ENCODE measurements at places on chromosomes 13 and 19.

DNA sequence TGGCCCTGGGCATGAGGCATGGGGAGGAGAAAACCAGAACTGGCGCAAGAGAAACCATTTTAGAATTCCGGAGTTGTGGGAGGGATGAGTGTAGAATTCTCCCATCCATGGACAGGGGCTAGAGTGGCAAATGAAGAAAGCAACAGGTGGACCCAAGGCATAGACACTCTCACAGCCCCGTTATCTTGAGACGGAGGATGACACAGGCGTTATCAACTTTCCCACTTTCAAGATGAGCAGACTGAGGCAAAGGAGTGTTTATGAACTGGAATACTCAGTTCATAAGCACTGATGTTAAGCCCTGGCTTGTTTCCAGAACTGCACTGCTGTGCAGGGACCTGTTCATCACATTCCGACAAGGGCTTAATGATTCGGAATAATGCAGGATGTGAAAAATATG, 1.1 kb upstream of the GTF3A start:
- DNase-seq: no peak

GRCh38 chr19:14553939-14554243, 18.0 kb downstream of the NDUFB7 start:
- no peak for DNase-seq

- DNase-seq: no peak
Observed at GRCh38 chr13:111247552-111247951, 72.9 kb upstream of the TEX29 start.

DNA sequence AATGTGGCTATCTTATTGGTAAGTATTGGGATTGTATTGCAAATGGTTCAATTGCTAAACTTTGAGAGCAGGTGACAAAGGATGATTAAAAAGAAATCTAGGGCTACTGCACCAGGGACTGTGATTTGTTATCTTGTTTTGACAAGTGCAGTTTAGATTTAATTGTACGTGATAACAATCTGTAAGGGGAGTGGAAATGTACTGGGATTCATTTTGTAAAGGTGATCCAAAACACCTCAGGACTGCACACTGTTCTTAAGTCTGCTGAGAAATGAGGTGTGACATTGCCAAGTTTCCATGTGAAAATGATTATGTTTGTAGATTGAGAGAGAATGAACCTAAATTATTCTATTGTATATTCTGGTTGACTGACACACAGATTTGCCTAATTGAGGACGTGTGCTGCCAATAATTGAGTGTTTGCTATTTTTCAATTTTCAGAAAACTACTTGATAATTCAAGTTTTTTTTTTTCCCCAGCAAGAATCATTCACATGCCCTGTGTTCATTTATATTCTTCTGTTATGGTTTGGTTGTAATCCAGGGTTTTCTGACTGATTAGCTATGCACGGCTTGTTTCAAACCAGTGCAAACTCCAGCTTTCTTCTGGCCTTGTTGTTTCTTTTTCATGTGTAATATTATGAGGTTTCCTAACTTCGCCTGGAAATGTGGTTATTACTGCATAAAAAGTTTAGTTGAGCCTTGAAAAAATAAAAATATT, 308.0 kb downstream of the OLFM4 start:
- no peak for DNase-seq

- no peak for DNase-seq
Observed at GRCh38 chr13:68347220-68347619, 1117.1 kb upstream of the PCDH9 start.

- DNase-seq: no peak
Observed at GRCh38 chr19:8269724-8270123, 38.4 kb downstream of the CD320 start.

DNA sequence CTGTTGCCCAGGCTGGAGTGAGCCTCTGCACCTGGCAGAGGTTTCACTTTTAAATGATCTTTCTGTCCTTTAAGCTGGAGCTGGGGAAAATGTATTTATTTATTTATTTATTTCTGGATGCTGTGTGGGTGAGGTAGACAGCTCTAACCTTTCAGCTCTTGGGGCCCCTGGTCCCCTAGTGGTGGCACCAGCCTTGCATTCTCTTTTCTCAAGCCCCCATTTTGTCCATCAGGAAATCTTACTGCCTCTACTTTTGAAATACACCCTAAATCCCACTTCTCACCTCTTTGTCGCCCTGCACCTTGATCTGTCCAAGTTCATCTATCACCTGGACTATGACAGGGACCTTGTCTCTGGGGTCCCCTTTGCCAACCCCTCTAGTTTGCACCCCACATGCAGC, 2.1 kb upstream of the B9D2 start:
- peak; percentile 67 for DNase-seq

GRCh38 chr19:17539238-17540117, 16.0 kb upstream of the COLGALT1 start:
- DNase-seq: peak; percentile 100

- DNase-seq: no peak
Observed at GRCh38 chr13:37039896-37040295, 19.6 kb downstream of the SUPT20H start.

GRCh38 chr13:67045357-67045756, 184.8 kb downstream of the PCDH9 start:
- DNase-seq: no peak

DNA sequence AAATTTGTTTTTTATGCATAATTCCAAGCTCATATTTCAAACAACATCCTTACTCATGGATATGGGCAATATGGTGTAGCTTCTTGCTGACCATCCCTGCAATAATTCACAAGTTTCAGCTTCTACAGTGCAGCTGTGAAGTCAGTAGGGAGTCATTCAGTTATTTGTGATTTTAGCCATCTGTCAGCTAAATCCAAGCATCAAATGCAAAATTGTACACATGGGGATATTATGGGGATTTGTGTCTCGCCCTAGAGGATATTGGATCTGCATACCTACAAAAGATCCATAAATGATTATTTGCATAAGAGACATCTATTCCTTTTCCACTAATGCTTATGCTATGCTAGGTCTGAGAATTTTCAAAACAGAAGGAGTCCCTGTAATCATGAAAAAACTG, 217.9 kb upstream of the SLITRK5 start:
- no peak for DNase-seq

GRCh38 chr19:36244066-36244465, 29.2 kb downstream of the ZNF146 start:
- DNase-seq: peak; percentile 79

- DNase-seq: no peak
Observed at GRCh38 chr19:33784432-33784831, 12.2 kb upstream of the KCTD15 start.

- no peak for DNase-seq
Observed at GRCh38 chr19:995051-995827, 5.0 kb upstream of the GRIN3B start.

DNA sequence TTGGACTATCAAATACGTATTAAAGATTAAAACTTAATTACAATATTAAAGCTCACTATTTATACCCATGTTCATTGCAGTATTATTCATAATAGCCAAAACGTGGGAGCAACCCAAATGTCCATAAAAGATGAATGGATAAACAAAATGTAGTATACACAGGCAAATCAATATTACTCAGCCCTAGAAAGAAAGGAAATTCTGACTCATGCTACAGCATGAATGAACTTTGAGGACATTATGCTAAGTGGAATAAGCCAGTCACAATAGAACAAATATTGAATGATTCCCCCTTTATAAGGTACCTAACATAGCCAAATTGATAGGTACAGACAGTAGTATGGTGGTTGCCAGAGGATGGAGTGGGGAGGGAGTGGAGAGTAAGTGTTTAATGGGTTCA, 457.3 kb downstream of the FGF14 start:
- DNase-seq: no peak

DNA sequence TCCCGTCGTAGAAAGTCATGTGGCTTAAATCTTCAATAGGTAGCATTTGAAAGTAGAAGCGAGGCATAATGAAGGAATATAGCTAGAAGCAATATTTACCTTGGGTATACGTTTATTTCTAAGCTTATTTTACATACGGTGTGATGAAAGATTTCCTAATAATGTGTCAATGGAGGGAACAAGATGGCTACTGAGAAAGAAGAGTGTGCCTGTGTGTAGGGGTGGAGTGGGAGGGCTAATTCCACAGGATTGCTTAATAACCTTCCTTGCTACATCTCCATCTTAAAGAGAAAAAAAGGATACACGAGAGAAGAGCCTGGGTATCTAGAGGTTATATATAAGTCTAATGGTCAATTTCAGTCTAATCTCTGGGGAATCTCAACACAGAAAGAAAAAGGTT, 2.0 kb downstream of the SPART start:
- peak; percentile 39 for DNase-seq

DNA sequence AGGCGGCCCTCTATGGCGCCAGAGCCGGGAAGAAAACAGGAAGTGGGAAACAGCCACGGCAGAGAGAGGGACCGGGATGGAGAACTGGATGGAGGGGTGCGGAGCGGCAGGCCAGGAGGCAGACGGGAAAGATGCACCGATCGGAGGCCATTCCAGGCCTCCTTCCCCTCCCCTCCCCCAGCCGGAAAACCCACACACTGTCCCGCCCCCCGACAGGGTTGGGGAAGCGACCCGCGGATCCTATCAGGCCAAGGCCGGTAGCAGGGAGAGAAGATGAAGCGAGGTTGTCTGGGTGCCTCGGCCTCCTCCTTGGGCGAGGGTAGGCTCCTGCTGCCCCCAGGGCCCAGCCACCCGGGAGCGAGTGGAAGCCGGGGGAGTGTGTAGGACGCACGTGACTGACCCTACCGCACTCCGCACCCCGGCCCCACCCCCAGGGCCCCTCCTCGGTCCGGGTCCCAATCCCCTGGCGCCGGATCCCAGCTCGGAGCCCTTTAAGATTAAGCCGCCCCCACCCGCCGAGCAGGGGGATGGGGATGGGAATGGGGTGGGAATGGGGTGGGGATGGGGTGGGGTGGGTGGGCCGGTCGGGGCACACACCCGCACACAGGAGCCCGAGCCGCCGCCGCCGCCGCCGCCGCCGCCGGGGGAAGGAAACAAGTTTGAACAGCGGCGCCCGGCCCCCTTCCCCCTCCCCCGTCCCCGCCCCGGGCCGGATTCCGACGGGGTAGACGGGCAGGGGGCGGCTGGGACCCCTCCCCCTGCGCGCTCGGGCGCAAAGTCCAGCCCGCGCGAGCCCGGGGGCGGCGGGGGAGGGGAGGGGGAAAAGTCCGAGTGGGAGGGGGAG, 1.5 kb downstream of the ERF start:
- peak; percentile 79 for DNase-seq

DNA sequence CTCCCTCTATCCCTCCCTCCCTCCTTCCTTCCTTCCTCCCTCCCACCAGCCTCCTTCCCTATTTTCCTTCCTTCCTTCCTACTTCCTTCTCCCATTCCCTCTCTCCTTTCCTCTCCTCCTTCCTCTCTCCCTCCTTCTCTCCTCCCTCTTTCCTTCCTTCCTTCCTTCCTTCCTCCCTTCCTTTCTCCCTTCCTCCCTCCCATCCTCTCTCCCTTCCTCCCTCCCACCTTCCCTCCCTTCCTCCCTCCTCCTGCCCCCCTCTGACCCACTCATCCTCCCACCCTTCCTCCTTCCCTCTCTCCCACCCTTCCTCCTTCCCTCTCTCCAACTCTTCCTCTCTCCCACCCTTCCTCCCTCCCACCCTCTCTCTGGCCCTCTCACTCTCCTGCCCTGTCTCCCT, 132.1 kb downstream of the ZNF536 start:
- DNase-seq: no peak

DNA sequence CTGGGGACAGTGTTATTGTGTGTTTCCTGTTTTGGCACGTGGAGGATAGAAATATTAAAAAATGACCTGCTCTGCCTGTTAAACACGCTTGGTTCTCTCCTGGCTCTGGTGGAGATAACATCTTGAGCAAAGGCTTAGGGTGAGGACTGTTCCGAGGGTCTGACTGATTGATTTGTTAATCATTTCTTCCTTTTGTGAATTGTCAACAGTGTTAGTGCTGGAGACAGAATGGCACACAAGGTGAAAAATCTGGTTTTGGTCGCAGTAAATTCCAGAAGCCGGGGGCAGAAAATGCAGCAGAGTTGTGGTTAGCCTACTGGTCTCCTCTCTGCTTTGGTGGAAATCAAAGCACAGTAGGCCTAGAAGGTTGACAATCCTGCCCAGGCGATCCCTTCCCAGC, 163.6 kb downstream of the FGF9 start:
- no peak for DNase-seq

DNA sequence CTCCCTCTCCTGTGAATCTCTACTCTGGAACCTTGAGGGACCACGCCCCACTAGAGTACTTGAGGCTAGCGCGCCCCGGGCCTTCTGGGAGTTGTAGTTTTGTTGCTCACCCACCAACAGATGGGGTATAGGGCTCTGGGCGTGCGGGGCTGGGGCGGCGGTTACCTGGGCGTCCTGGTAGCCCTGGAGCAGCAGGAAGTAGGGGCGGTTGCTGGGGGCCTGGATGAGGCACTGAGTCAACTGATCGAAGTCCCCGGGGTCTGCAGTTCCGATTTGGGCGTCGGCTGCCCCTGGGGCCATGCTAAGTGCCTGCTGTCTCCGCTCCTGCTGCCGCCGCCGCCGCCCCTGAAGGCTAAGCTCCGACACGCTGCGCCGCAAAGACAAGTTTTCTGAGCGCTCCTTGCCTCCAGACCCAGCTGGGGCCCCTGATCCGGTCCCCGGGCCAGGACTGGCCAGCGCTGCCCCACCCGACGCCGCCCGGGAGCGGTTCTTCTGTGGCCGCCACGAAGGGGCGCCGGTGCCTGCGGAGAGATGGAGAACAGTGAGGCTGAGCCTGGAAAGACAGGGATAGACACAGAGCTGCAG, 5.3 kb downstream of the RASIP1 start:
- peak; percentile 98 for DNase-seq

GRCh38 chr13:77511552-77511951, 24.0 kb upstream of the SCEL start:
- DNase-seq: no peak

- DNase-seq: peak; percentile 97
Observed at GRCh38 chr19:47598407-47599349, 10.3 kb upstream of the BICRA start.

DNA sequence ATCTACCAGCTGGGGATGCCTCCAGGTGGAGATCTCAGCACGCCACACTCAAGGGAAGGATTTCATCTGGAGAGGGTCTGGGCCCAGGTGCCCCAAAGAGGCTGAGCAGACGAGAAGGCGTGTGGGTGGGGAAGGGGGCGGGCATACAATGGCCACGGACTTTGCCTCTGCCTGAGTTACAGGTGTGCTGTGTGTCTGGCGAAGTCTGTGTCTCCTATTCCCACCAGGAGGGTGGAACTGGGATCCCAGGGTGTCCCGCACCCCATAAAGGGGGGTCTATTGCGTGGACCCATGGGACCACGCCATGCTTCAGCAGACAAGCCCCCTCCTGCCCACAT, 3.6 kb downstream of the TLE2 start:
- DNase-seq: no peak

DNA sequence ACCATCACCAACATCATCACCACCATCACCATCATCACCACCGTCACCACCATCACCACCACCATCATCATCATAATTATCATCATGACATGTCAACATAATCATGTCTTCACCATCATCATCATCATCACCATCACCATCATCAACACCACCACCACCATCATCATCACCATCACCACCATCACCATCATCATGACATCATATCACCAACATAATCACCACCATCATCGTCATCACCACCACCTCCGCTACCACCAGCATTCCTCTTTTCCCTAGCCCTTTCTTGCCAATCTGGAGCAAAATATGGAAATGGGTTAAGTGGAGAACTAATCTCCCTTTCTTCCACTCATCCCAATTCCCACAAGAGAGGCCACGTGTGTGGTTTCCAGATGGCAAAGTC, 1.1 kb upstream of the TTYH1 start:
- no peak for DNase-seq

GRCh38 chr13:82374719-82375118, 1507.6 kb downstream of the SLITRK1 start:
- DNase-seq: no peak
